ENCODE measurements at places on chromosomes 4 and X. TPM values are rescaled to one million over a fixed set of nuclear protein-coding genes. Genes with fewer than 3 reads are reported as not detected.

MAGEA4 gene
- not detected for total RNA-seq

TCEANC gene
- 6.4 TPM for total RNA-seq

CDKL5 gene
- 8.1 TPM for total RNA-seq

BEX2 gene
- total RNA-seq = 0.73 TPM

TENM3 gene
- total RNA-seq = 2.9 TPM

FRMPD4 gene
- 1.2 TPM for total RNA-seq

LEF1 gene
- total RNA-seq = 0.32 TPM

AR gene
- total RNA-seq = 23.9 TPM

TLR3 gene
- total RNA-seq = 5.2 TPM

MAP7D3 gene
- total RNA-seq = 13.5 TPM

PWWP3B gene
- total RNA-seq = 11.5 TPM

HS3ST1 gene
- total RNA-seq = 1.4 TPM

ART3 gene
- 136 TPM for total RNA-seq

KLHL15 gene
- total RNA-seq = 6.8 TPM

CSN1S1 gene
- not detected for total RNA-seq

FRMD7 gene
- not detected for total RNA-seq

TCEAL6 gene
- not detected for total RNA-seq

CT45A3 gene
- total RNA-seq = not detected

LNX1 gene
- 11.2 TPM for total RNA-seq

TCEAL1 gene
- 25.0 TPM for total RNA-seq

SLC6A14 gene
- total RNA-seq = not detected

XAGE2 gene
- total RNA-seq = not detected

RUFY3 gene
- 23.0 TPM for total RNA-seq

BMX gene
- total RNA-seq = 1.4 TPM

ADGRG4 gene
- not detected for total RNA-seq

APOO gene
- 112 TPM for total RNA-seq

All from Right ventricle myocardium inferior (tissue), 1 donor.